ENCODE measurements at places on chromosomes 6 and 20.

- no peak for DNase-seq
These were observed 249.3 kb upstream of the PLN start for GRCh38 chr6:118298476-118299427.

- DNase-seq, result no peak
These were observed 37.3 kb downstream of the BLTP3A start for GRCh38 chr6:34829137-34829536.

DNA sequence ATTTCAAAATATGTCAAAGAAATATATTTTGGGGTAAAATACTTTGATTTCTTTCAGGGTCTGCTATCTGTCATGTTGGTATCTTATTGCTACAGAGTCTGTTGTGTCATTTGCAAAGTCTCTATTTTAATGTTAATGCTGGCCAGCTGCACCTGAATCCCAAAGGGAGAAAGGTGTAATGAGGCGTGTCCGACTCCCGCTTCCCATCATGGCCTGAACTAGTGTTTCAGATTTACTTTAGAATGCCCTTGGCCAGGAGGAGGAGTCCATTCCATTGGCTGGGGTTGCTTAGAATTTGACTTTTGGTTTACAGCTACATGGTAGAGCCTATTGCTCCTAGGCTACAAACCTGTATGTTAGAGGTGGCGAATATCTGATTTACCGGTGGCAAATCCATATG, 69.3 kb downstream of the FAM50B start:
- DNase-seq, result no peak

DNA sequence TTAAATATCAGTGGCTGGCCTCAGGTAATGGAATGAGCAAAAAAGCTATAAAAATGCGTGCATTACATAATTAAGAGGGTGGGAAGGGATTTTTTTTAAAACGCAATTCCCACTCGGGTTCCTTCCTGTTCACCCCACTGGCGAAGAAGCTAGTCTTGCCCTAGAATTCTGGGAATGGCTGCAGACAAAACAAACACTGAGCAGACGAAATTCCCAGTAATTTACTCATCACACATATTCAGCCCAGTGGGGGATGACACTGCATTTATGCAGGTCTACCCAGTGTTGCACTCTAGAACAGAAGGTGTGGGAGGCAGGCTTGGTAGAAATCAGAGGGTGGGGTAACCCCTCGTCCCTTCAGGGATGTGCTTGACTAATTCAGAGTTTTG, 2695.0 kb upstream of the DEFB115 start:
- DNase-seq, result no peak

- DNase-seq, result no peak
These were observed 88.1 kb downstream of the DACT2 start for GRCh38 chr6:168231393-168231957.

- no peak for DNase-seq
These were observed 5.2 kb upstream of the TBCC start for GRCh38 chr6:42751055-42751454.

- no peak for DNase-seq
These were observed 85.1 kb downstream of the ZFAND3 start for GRCh38 chr6:37904590-37904989.

DNA sequence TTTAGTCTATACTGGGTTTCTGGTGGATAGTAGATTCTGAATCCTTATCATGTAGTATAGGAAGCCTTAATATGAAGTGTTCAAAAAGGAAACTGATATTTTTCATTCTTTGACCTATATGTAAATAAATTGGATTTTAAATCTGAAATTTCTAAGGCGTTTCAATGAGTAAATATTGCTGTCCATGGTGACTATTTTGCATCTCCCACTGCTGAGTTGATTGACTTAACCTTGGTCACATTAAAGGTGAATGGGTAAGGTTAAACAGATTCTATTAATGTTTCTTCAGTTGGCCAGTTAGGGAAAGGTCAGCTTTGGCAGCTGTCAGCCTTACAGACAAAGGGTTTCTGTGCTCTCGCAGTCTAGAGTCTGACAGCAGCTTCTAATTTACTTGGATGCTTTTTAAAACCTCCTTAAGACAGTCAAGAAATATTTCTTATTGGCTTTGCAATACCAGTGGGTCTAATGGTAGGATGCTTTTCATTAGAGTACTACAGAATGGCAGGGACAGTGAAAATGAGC, 24.8 kb downstream of the PRIM2 start:
- no peak for DNase-seq

GRCh38 chr20:51535674-51536073, 6.8 kb downstream of the NFATC2 start:
- DNase-seq, result no peak

DNA sequence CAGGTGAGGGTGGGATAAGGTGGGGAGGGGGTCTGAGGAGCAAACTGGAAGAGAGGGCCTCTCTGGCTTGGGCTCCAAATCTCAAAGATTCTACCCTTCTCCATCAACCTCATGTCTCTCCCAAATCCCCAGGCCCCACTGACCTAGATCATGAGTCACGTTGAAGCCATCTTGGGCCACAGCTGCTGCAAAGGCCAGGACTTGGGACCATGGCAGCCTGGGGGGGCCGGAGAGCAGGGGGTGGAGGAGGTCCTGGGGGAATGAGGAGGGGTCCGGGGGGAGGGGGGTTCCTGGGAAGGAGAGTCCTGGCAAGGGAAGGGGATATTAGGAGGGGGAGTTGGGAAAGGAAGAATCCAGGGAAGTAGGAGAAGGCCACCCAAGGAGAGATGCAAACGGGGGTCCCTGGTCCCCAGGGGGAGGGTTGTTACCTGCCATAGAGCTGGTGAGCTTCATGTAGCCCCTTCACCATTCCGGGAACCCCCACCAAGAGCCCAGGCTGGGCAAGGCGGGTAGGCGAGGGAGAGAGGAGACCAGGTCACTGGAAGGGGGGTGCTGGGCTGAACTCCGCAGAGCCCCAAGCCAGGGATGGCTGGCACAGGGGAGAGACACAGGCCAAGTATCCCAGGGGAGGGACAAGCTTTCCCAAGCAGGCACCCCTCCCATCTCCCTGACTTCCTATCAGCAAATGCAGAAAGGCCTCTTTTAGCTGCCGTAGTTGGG, 12.7 kb downstream of the GGT7 start:
- no peak for DNase-seq

- DNase-seq, result no peak
These were observed 22.2 kb upstream of the MYL9 start for GRCh38 chr20:36519012-36519719.

DNA sequence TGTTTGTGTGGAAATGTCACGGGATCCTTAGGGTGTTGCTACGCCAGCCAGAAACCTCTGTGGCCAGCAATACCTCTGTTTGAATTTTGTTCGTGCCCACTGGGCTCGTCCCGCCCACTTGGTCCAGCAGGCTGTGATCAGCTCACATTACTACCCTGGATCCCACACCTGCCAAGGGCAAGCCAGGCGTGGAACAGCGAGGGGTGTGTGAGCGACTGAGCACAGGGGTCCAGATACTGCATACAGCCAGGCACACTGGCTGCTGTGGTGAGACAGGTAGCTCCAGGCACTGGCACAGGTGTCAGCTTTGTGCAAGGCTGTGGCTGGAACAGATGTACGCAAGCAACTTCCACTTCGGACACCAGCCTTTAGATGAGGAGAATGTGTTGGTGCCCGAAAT, 718.9 kb downstream of the EPHA7 start:
- no peak for DNase-seq

DNA sequence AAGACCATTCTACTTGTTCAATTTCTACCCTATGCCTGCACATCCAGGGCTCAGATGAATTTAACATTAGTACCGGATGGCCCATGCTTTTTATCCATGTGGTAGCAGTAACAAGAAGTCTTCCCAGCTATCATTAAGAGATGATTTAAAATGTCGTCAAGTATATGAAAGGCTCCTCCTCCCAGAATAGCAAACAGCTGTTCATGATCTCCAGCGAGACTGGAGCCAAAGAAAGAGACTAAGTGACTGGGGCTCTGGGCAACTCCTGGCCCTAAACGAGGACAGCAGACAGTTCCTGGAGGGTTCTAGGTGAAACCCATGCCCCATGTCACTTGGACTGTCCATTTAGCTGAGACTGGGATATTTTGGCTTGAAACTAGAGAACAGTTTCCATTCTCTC, 160.8 kb downstream of the CDC5L start:
- DNase-seq, result no peak

DNA sequence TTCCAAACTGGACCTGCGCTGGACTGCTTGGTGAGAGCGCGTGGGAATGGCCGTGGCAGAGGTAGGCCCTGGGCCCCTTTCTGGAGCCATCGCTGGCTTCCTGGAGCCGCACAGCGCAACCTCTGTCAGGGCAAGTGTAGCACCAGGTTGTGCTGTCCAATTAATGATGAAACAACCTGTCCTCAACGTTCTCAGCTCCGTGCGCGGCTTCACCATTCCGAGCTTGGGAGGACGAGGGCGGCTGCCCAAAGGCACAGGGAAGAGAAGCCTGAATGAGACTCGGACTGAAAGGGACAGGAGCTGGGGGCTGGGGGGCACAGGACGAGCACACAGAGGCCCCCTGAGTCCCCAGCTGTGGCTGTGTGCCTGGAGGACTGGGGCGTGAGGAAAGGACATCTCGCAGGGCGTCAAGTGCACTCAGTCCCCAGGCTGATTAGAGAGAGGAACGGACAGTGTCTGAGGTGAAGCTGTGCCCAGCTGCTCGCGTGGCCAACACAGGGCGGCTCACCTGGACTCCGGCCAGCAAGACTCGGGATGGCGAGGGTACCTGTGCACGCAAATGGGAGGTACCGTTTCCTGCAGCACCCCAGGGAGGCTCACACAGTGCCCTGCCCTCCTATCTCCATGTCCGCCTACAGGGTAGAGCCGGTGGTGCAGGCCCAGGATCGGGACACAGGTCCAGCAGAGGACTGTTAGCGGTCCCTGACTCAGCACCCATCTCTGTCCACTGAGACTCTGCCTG, 403.3 kb downstream of the TAF4 start:
- DNase-seq, result no peak

GRCh38 chr20:59006864-59007664, at the start of gene CTSZ:
CTSZ (minus strand) TSS chr20:59007254; CDS start chr20:59007128, 126 bp downstream.
- no peak for DNase-seq

GRCh38 chr6:46062312-46062711, 46.7 kb upstream of the CLIC5 start:
- no peak for DNase-seq

- no peak for DNase-seq
These were observed 25.2 kb downstream of the TRIM38 start for GRCh38 chr6:25987845-25988244.

DNA sequence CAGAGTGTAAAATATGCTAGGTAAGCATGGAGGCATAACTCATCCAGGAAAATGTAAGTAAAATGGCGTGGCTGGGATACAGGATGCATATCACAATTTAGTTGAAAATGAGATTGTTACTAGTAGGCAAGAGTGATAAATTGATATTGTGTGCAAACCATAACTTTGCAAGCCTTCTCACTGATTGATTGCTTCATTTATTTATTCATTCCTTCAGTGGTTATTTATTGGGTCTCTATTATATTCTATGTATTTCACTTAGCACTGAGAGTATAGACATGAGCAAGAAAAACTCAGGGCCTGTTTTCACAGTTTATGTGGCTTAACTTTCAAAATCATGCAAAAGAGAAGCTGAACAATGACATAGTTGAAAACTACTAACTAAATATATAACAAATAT, 241.0 kb upstream of the EYS start:
- DNase-seq, result no peak

DNA sequence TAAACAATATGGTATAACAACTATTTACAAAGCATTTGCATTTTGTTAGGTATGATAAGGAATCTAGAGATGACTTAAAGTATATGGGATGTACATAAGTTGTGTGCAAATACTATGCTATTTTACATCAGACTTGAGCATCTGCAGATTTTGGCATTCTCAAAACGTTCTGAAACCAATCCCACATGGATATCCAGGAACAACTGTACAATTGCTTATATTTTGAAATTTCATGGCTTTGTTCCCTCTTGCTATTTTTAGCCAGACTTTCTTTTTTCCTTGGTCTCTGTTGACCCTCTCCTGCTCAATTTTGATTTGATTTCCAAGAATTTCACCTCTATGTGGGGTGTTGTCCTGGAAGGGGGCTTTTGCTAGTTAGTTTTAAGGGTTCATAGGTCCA, 32.9 kb upstream of the UST start:
- no peak for DNase-seq

- no peak for DNase-seq
These were observed 761.4 kb upstream of the MAN1A1 start for GRCh38 chr6:120111001-120111400.

DNA sequence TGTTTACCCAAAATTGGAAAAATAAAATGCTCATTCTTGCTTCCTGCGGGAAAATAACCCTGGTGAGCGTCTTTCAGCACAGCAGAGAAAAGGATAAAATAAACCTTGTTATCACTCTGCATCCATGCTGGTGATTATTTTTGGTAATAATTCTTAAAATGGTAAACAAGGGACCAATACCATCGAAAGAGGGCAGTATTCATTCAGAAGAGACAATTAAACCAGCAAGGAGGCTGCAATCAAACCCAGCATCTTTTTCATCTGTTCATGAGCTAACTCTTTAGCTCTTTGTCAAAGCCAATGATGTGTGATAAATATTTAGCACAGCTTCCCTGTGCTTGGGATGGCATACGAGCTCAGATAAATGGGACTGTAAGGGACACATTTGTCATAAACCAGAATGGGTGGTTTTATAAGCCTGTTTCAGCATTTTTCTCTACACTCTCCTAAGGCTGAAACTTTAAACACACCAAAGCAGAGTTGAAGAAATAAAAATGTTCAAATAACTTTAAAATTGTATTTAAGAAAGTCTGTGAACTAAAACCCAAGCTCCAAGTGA, 34.4 kb downstream of the CDH26 start:
- DNase-seq, result no peak

DNA sequence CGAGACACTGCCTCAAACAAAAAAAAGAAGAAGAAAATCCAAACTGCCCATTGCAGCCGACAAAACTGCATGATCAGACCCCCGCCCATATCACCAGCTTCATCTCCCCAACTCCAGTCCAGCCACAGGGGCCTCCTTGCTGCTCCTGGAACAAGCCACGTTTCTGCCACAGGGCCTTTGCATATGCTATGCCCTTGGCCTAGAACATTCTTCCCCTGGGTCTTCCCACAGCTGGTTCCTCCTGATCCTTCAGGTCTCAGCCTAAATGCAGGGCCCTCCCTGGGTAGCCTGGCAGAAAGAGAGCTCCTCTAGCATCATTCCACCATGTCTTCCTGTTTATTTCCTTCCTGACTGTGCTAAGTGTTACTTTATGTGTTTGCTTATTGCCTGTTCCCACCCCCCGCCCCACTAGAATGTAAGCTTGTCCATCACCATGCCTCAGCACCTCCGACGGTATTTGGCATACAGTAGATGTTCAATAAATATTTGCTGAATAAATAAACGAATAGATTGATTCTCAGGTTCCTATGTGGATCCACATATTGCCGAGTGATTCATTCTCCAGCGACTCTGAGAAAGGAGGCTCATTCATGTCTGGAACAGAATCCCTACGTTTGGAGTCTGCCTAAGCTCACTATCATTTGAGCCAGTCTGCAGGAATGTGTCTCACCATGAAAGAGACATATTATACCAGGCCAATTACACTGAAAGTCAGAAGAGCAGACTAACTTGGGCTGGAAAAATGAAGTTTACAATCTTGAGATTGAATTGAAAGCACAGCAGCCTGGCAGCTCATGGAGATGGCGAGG, 56.1 kb downstream of the NFATC2 start:
- DNase-seq, result no peak

GRCh38 chr6:96468681-96469224, 52.9 kb upstream of the UFL1 start:
- DNase-seq, result no peak
